ENCODE measurements at places on chromosomes 4 and X. TPM values are rescaled to one million over a fixed set of nuclear protein-coding genes. Genes with fewer than 3 reads are reported as not detected.

Gene PNMA6A
- 1.5 TPM for total RNA-seq

- DNase-seq, result no peak
Measured at GRCh38 chrX:39527025-39527424, 570.7 kb downstream of the BCOR start.

GRCh38 chrX:139815771-139816170, 107.8 kb upstream of the MCF2 start:
- DNase-seq, result no peak

DNA sequence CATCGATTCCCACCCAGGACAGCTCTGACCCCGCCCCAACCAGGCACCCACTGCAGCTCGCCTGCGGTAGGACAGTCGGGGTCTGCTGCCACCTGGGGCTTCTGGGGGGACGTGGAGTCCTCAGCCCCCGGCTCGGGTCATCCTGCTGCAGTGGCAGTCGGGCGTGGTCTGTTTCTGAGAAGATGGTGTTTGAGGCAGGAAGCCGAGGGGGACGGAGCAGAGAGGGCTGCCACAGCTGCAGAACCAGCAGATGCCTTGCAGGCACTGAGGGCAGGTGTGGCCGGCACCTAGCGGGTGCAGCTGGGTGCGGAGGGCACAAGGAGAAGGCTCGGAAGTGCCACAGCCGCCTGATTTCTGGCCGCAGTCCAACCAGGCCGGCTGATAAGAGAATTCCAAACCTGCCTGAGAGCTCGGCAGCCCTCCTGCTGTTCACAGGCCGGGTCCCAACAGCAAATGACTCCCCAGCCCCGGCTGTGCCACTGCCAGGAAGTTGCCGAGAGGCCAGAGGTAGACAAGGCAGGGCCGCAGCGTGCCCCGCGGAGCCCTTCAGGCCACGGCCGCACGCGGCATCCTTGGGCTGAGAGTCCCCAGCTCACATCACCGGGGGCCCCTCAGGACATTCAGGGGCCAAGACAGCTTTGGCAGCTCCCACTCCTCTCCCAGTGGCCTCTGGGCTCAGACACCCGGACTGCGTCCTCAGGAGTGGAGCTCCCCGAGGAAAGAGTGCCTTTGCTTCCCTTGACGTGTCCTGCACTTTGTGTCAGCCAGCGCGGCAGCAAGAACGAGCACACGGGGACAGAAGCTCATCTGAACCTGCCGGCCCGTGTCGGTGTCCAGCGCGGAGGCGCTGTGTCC, 9.4 kb upstream of the CPLX1 start:
- DNase-seq, result no peak

Gene MND1
- total RNA-seq, result 9.0 TPM

Gene KCND1
- 7.1 TPM for total RNA-seq

Gene CXCL6
- 139 TPM for total RNA-seq

Gene CLGN
- total RNA-seq, result 2.0 TPM

DNA sequence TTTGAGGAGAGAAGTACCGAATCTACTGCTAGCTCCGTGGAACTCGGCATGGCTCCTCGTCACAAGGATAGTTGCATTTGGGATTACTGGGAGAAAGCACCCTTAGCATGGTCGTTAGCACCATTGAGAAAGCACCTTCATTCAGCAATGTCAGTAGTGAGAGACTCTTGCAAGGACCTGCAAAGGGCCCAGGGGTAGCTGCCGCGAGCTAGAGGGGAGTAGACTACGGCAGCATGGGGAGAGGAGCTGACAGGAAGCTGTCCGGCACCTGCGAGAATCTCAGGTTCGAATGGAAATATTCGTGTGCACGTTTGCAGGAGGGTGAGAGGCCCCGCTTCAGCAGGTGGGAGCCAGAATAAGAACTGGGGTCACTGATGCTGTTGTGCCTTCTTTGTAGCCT, 20.2 kb downstream of the TLR10 start:
- no peak for DNase-seq

Gene UTP3
- 47.4 TPM for total RNA-seq

GRCh38 chr4:21765810-21766407, 182.7 kb downstream of the KCNIP4 start:
- DNase-seq, result peak; percentile 78

DNA sequence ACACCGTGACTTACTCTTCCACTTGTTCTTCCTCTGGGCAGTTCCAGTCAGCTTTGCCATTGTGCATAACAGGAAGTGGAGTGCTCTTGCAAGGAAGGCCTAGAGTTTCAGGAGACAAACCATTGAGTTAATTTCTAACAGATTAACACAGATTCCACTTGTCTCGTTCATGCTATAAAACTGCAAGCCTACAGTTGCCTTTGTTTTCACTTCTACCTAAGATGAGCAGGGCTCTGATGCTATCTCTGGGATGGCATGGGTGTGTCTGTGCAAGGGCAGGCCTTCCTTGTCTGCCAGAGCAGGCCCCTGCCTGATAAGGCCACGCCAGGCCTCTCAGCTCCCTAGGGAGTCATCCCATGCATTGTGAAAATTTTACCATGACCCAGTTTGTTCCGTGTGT, 67.7 kb upstream of the PGRMC2 start:
- peak; percentile 97 for DNase-seq

DNA sequence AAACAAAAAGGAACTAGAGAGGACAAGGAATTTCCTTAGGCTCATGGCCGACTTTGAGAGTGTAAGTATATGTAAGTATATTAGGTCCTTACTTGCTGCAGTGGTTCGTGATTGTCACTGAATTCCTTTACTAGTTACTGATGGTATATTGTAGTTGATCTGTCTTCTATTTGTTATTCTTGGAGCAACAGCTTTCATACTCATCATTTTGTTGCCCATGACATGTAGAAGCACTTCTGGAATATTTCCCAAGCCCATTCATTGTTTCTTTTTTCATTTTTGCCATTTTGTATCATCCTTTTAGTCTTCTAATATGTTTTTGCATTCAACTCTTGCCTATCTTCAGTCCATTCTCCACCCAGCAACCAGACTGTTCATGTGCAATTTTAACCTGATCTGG, 170.0 kb downstream of the ARHGAP10 start:
- no peak for DNase-seq

Measured in renal cortical epithelial cell (primary cell).